ENCODE measurements at places on chromosomes 2 and 18.
A peak's percentile ranks its signal among the peaks of the same experiment; 100 is the strongest.

- DNase-seq: no peak
These were observed 560.0 kb upstream of the CDH2 start for GRCh38 chr18:28736951-28737350.

DNA sequence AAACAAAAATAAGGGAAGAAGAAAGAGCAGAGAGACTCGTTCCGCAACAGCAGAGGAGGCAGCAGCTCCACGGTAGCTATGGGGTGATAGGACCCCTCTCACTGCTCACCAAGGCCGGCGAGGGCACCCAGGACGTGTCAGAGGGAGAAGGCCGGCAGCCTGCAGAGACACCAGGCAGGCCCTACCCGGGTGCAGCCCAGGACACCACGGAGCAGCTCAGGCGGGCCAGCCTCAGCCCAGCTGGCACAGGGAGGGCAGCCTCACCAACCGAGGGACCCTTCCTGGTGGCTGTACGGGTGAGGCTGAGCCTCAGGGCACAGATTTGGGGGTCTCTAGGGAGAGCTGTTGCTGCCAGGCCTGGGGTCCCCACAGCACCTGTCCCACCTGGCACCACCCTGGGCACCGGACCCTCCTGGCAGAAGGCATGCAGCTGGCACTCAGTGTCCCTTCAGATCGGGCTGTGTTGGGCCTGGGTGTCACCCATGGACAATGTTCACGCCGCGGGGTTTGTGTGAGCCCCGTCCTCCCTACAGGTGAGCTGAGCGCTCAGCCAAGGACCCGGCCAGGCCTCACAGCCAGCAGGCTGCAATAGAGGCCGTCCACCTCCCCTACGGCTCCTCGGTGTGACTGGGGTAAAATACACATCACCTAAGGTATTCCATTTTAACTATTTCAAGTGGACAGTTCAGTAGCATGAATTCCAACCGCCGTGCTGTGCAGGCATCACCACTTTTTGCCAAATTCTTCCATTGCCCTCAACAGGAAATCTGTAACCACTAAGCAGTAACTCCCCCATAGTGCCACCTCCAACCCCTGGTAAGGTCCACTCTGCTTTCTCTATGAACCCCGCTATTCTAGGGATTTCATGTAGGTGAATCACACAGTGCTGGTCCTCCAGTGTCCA, 21.6 kb downstream of the KCNG2 start:
- DNase-seq: no peak

DNA sequence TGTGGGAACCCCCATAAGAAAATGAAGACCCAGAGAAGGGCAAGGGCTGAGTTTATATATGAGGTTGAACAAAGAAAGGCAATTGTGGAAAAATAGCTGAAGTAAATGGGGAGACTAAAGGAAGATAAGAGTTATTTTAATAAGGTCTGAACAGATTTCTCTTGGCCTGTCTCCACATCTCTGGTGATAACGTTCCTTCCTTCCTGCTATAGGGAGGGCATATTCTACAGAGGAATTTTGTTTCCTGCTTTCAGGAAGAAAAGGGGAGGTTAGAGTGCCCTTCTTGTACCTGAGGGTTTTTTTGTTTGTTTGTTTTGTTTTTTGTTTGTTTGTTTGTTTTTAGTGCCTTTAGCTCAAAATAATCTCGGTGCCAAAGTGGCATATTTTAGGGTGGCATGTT, 31.6 kb downstream of the MOGAT1 start:
- no peak for DNase-seq

DNA sequence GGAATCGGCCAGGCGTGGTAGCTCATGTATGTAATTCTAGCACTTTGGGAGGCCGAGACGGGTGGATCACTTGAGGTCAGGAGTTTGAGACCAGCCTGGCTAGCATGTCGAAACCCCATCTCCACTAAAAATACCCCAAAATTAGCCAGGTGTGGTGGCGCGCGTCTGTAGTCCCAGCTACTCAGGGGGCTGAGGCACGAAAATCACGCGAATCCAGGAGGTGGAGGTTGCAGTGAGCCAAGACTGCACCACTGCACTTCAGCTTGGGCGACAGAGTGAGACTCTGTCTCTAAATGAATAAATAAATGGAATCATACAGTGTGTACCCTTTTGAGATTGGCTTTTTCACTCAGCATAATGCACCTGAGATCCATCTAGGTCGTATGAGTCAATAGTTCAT, 19.4 kb upstream of the TTC39C start:
- DNase-seq: no peak

- no peak for DNase-seq
These were observed 254.4 kb downstream of the KCNE4 start for GRCh38 chr2:223306371-223306770.

DNA sequence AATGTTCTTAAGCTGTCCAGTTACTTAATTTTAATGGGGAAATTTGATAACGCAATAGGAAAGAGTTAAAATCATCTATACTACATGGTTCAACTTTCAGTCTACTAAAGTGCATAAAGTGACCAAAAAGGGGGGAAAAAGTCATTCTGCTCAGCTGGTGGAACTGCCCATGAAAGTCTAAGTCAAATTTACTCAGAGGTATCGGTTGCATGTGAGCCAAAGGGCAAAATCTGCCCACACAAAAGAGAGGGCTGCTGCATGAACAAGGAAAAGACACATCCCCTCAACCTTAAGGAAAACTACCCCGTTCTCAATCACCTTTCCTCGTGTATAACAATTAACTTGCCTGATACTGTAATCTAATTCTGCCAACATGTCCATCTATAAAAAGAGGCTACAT, 126.1 kb downstream of the TCF4 start:
- no peak for DNase-seq

DNA sequence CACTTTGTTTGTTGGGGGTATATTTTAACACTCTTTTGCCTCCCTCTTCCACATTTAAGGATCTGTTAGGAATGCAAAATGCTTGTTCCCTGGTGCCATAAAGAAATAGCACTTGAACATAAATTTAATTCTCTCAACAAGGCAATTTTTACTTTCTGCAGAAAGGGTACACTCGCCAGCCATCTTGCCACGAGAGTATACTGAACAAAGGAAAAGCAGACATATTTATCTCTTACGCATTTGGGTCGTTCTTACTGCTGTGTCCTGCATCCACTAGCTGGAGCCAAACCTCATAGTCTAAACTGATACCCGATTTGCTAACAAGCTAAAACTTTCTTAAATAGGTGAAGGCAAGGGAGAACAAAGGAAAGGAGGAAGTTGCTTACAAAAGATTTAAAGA, 129.5 kb downstream of the B3GNT2 start:
- DNase-seq: no peak

DNA sequence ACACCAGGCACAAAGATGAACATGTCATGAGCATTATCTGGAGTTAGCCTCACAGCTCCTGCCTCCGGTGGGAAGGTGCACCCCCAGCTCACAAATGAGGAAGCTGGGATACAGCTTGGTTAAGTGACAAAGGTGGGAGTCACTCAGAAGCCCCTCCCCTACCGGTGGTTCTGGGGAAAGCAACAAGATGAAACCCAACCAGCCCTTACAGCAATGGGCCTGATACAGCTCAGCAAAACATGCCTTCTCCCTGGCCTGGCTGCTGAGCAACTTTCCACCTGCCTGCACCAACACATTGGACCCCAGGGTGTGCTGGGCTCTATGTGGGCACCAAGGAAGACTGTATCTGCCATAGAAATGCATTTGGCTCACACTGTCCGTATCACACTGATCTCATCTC, 113.2 kb downstream of the GYPC start:
- no peak for DNase-seq

- DNase-seq: no peak
These were observed 122.5 kb upstream of the LTBP1 start for GRCh38 chr2:32824070-32824809.

DNA sequence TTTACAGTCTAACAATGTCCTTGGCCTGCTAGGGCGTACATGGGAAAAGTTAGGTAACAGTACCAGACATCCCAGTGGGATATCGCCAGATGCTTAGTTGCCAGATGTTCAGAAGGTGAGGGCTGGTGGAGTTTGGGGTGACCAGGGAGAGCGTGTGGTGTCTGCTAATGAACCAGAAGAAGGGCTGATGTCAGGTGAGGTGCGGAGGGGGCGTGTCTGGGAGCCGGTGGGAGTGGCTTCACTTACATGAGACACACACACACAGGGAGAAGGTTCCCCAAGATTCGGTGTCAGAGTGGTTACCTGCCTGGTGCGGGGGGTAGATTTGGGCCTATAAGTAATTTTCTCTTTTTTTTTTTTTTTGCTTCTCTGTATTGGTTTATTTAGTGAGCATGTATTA, 12.2 kb downstream of the RAB31 start:
- no peak for DNase-seq

DNA sequence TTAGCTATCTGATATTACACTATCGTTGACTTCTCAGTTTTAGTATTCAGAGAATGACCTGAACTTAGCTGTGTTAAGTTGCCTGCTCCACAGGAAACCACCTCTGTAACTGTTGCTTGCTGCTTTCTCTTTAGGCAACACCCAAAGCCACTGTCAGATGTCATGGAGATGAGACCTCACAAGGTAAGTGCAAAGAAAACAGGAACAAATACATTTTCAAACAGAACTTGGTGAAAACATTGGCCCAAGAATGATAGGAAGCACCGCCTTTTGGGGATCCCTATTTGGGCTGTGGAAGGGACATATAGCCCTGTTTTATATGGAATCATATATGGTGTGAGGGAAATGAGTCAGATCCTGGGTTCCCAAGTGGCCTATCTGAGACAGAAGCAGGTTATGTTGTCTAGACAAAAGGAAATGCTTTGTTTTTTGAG, 143.4 kb downstream of the UBE2E3 start:
- DNase-seq: peak; percentile 50

- no peak for DNase-seq
These were observed 83.6 kb upstream of the MGAT5 start for GRCh38 chr2:134170294-134170693.

DNA sequence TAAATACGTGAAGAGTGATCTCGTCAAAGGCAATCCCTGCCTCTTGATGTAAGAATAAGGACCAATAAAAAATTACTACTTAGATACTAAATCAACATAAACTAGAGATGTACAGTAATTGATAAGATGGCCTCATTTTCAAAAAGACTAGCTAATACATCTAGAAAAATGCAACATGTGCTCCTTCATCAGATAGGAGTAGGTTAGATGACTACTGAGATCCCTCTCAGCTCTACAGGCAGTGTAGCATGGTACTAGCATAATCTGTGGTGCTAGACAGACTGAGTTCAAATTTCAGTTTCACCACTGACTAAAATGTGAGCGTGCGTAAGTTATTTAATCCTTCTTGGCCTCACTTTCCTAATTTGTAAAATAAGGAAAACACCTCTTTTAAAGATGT, 82.6 kb upstream of the FRZB start:
- no peak for DNase-seq

GRCh38 chr2:164675027-164675426, 53.7 kb upstream of the GRB14 start:
- no peak for DNase-seq

DNA sequence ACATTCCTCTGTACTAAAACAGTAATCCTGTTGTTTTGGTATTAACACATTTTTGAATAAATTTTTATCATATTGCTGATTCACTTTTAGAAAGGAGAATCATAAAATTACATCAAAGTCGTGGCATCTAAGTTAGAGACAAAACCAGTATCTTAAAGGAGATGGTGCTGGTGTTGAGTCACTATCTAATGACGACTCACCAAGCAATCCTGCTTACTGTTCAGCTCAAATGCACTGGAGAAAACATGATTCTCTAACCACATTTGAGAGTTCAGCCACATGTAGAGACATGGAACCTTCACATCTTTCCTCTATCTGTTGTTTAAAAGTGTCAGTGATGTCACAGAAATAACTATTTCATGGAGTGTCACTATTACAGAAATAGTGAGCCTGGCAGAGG, 473.8 kb downstream of the TGIF1 start:
- no peak for DNase-seq

DNA sequence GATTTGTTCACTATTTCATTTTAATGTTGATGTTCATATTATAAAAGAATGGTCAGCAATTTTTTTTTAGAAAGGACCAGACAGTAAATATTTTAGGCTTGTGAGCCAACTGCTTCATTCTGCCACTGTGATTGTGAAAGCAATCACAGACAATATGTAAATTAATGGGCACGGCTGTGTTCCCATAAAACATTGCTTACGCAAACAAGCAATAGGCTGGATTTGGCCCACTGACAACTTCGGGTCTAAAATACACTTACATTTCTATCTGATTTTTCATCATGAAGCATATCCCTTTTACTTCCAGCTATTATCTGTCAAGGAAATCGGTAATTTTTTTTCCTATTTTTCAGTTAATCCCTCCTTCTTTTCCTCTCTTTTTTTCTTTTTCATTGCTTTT, 182.2 kb upstream of the CDH2 start:
- DNase-seq: no peak

DNA sequence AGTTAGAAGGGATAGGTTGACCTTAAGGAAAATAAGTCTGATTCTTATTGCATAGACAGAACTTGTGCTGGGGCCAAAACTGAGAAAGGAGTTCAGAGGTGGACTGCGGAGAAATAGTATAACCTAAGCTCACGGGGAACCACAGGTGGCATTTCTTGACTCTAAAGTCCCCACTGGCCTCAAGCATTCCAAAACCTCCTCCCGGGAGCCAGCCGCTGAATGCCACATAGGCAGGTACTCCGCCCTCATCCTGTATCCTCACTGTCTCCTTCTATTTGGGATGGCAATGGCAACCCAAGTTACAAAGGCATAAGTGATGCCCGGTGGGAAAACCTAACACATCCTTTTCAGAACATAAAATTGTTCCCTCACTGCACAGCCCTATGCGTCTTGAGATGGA, 173.0 kb downstream of the SP3 start:
- DNase-seq: no peak

DNA sequence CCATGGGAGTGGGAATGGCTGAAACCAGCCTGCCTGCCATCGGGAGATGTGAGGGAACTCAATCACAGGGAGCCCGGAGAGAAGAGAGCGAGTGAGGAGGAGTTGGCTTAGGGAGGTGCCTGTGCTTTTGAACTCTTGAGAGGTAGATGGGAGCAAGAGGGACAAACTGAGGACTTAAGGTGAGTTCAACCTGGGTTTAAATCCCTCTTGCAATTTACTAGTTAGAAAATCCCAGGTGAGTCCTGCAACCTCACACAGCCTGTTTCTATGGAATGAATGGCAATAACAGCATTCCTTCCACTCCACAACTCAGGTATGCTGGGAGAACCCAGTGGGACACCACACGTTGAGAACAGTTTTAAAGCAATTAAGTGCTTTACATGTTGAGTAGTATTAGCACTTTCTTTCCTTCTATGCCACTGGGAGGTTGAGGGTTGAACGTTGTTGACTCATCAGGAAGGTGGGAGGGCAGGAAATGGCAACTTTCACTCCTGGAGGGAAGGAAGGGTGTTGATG, 57.3 kb downstream of the VIT start:
- DNase-seq: no peak

- DNase-seq: no peak
These were observed 41.9 kb downstream of the KCMF1 start for GRCh38 chr2:85012855-85013254.

DNA sequence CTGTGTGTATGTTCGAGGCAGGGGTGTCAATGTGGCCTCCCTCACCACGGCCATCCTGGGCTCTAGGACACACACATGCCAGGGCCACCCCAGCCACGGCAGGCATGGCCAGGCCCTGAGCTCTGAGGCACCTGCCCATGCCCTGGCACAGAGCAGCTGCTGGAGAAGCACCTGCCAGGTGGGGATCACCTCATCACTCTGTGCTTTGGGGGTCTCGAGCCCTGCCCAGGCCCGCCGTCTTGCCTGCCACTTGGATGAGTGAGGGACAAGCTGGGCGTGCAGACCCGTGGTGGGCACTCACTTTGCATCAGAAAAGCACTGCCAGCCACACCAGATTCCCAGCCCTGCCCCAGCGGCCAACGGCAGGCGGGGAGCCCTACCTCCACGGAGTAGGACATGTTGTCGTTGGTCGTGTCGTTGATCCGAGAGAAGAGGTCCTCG, 33.1 kb downstream of the KIF1A start:
- no peak for DNase-seq

GRCh38 chr18:41660654-41661053, 294.4 kb upstream of the PIK3C3 start:
- DNase-seq: no peak

All from GM13977 (cell line).